IMR-90 (cell line): ENCODE measurements at places on chromosomes 2 and 18.

DNA sequence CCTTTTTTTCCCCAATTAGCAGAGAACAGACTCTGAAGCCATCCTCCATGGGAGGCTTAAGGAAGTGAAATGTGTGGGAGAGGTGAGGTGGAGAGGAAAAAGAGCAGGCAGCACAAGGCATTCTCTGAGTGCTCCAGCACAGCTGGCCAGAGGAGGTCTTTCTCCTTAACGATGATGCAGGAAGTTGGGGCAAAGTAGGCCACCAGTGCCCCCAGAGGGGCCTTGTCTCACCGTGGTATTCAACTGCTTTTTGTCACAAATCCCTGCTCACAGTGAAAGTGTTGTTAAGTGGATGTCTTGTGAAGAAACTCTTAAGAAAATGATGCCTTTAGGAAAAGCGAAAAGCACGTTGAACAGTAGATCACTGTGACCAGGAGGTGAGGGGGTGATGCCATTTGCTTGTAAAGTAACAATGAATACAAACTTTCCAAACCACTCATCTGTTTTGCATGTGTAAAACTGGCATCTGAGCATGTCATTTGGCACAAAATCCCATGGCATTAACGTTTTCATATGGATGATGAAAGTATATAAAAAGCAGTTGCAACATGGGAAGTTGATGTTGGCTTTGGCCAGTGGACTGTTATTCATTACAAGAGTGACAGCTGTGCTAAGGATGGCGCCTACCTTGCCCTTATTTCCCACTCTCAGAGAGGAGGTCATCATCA, 49.2 kb upstream of the CDC42EP3 start:
- no peak for DNase-seq

DNA sequence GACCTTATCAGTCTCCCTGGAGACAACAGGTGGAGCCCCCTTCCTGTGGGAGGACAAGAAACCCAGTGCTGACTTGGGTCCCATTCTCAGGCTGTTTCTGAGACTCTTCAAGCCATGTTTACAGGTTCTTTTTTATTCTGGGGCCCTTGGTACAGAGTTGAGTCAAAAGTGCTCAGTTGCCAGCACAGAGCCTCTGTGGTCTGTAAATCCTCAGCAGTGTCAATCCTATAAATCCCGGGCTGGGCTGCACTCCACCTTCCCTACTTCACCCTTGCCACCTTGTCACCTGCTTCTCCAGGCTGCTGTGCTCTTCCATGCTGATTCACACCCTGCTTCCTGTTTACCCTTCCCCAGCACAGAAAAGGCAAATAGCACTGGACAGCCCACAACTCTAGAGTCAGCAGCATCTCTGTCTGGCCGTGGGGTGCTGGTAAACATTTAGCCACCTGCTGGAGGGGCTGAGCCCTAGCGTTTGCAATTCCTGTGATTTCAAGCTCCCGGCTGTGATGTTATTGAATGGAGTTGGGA, 74.7 kb downstream of the TNFRSF11A start:
- no peak for DNase-seq

GRCh38 chr18:73842795-73843394, 304.7 kb downstream of the FBXO15 start:
- DNase-seq, result peak; percentile 65

DNA sequence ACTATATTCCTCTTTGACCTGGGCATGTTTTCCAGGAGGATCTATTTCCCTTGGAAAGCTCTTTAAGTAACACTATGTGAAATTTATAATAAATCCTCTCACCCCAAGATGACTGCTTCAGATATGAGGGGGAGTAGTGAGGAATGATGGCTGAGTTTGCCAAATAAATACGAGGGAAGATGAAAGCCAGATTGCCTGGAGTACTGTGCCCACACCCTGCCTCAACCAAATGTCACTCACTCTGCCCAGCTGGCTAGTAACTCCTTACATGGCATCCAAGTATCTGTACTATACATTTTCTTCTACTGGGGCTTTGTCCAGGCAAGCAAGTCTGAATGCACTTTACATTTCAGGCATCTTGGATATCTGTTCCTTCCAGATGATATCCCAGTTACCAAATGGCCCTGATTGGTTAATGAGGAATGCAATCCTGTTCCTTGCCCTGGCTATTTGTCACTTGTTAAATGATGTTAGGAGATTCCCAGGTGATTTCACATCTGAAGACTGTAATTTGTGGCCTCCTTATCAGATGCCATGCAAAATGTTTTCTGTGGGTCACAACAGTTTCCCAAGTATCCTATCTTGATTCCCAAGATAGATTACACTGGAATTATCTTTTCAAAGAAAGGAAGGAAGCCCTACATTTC, 191.8 kb downstream of the IKZF2 start:
- DNase-seq, result no peak
